ENCODE measurements at places on chromosomes 7 and 10.

DNA sequence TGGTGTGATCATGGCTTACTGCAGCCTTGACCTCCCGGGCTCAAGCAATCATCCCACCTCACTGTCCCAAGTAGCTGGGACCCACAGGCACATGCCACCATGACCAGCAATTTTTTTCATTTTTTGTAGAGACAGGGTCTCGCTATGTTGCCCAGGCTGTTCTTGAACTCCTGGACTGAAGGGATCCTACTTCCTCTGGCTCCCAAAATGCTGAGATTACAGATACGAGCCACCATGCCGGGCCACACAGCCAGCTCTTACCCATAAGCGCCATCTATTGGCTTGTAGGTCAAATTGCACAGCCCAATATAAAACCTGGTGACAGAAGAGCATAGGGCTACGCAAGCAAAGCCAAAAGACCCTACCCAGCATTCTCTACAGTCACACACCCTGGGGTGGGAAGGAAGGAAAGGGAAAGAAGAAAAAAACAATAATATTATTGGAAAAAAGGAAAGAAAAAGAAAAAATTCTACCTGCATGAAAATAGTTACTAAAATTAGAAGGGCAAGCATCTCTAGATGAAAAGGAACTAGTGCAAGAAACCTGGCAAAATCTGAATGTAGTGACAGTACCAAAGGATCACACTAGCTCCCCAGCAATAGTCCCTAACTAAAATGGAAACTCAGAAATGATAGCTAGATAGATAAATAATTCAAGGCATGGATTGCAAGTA is 29.4 kb upstream of the AMPH start:
- DNase-seq, result no peak

- no peak for DNase-seq
Measured at GRCh38 chr7:18565337-18565736, 69.8 kb downstream of the HDAC9 start.

GRCh38 chr7:134865001-134865845 is 85.8 kb downstream of the CALD1 start:
- DNase-seq, result no peak

DNA sequence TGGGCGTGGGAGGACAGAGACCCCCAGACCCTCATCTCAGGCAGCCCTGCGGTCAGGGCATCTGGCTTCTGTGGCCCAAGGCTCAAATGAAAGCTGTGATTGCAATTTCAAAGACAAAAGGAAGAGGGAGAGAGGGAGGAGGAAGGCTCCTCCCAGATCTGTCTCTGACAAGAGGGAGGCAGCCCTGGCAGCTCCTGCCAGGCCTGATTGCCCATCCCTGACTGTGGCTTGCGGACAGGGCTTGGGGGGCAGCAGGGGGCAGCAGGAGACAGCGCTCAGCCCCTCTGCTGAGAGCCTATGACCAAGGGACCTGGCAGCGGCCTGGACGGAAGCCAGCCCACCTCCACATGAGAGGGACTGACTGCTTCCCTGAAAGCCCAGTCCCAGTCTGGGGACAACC is 91.8 kb downstream of the PTPRN2 start:
- no peak for DNase-seq

DNA sequence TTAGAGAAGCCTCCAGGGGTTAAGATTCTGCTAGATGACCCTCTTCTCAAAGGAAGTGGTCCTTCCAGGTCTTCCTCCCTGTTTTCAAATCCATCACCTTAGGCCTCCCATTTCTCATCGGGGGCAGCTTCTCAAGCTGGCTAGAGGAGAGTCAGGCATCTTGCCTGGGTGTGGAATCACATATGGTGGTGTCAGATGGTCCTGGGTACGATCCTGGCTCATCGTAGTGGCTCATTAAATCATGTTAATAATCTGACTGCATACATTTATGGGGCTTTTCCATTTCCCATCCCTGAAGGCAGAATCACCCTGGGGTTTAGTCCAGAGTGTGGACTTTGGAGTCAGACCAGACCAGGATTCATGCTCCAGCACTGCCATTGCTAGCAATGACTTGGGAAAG is 132.6 kb downstream of the RPS24 start:
- no peak for DNase-seq

- DNase-seq, result no peak
Measured at GRCh38 chr7:136997735-136998134, 129.3 kb downstream of the CHRM2 start.

- DNase-seq, result no peak
Measured at GRCh38 chr10:107152087-107152486, 12.4 kb downstream of the SORCS1 start.

DNA sequence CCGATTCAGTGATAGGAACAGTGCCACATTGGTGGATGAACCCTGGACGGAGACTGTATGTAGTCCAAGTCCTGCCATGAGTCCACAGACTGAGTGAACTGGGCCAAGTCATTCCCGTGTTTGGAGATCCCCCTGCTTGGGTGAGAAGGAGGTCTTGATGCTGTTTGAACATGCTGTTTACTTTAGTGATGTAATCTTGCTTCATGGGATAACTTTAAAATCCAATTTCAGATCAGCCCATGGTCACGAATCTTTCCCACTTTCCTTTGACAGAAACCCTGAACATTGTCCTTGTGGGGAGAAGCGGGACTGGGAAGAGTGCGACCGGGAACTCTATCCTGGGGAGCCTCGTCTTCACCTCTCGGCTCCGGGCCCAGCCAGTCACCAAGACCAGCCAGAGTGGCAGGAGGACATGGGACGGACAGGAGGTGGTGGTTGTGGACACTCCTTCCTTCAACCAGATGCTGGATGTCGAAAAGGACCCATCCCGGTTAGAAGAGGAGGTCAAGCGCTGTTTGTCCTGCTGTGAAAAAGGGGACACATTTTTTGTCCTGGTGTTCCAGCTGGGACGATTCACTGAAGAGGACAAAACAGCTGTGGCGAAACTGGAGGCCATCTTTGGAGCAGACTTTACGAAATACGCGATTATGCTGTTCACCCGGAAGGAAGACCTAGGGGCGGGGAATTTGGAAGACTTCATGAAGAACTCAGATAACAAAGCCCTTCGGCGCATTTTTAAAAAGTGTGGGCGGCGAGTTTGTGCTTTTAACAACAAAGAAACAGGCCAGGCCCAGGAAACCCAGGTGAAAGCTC is 26.6 kb downstream of the GIMAP8 start:
- no peak for DNase-seq

- no peak for DNase-seq
Measured at GRCh38 chr7:26441611-26442277, 150.1 kb downstream of the SNX10 start.

DNA sequence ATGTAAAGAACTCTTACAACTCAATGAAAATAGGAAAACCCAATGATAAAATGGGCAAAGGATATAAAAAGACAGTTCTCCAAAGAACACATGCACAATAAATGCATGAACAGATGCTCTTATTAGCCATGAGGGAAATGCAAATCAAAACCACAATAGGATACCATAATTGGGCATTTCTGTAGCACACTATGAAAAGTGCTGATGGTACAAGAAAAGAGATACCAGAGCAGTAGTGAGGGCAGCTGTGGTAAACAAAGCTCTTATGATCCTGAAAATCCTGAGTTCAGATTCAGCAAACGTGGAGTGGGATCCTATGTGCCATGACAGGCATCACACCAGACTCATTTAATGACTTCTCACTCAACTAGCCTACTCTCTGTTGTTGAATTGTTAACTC is 96.7 kb upstream of the SLC25A13 start:
- no peak for DNase-seq

- no peak for DNase-seq
Measured at GRCh38 chr7:139104091-139104450, 5.4 kb downstream of the ZC3HAV1 start.

- no peak for DNase-seq
Measured at GRCh38 chr7:87111877-87112276, 40.4 kb upstream of the DMTF1 start.

- no peak for DNase-seq
Measured at GRCh38 chr7:67636348-67637022, 639.9 kb downstream of the TYW1 start.

- no peak for DNase-seq
Measured at GRCh38 chr10:74029943-74030342, 32.0 kb downstream of the VCL start.

- DNase-seq, result no peak
Measured at GRCh38 chr7:88184848-88185304, 35.0 kb downstream of the SRI start.
